ENCODE measurements at places on chromosomes 12 and 14. TPM values are rescaled to one million over a fixed set of nuclear protein-coding genes. Genes with fewer than 3 reads are reported as not detected.

The ASB2 gene
- 9.9 TPM for total RNA-seq

The STAB2 gene
- total RNA-seq, result not detected

The KCNC2 gene
- not detected for total RNA-seq

The TCTN1 gene
- total RNA-seq, result 4.4 TPM

The PIWIL1 gene
- total RNA-seq, result not detected

The GPR65 gene
- 4.8 TPM for total RNA-seq

The TPPP2 gene
- not detected for total RNA-seq

The BMAL2 gene
- 7.4 TPM for total RNA-seq

The LMNTD1 gene
- total RNA-seq, result not detected

The FGF6 gene
- total RNA-seq, result not detected

The ENDOU gene
- not detected for total RNA-seq

The MYO1H gene
- total RNA-seq, result not detected

The INHBE gene
- total RNA-seq, result 0.27 TPM

The BCAT1 gene
- 19.2 TPM for total RNA-seq

The GCH1 gene
- 39.4 TPM for total RNA-seq

The RBP5 gene
- total RNA-seq, result not detected
